Uterus (tissue), 4 donors: ENCODE measurements at places on chromosomes 1 and 21. TPM values are rescaled to one million over a fixed set of nuclear protein-coding genes. Genes with fewer than 3 reads are reported as not detected.

The PLA2G4A gene
- total RNA-seq, result 24.1 TPM

The OR2L5 gene
- not detected for total RNA-seq

The SMG5 gene
- total RNA-seq, result 8.8 TPM

The FCRLB gene
- total RNA-seq, result 0.52 TPM

The IGSF5 gene
- 1.0 TPM for total RNA-seq

GRCh38 chr1:104780470-104781078, 1030.9 kb downstream of the AMY1C start:
- no peak for DNase-seq

DNA sequence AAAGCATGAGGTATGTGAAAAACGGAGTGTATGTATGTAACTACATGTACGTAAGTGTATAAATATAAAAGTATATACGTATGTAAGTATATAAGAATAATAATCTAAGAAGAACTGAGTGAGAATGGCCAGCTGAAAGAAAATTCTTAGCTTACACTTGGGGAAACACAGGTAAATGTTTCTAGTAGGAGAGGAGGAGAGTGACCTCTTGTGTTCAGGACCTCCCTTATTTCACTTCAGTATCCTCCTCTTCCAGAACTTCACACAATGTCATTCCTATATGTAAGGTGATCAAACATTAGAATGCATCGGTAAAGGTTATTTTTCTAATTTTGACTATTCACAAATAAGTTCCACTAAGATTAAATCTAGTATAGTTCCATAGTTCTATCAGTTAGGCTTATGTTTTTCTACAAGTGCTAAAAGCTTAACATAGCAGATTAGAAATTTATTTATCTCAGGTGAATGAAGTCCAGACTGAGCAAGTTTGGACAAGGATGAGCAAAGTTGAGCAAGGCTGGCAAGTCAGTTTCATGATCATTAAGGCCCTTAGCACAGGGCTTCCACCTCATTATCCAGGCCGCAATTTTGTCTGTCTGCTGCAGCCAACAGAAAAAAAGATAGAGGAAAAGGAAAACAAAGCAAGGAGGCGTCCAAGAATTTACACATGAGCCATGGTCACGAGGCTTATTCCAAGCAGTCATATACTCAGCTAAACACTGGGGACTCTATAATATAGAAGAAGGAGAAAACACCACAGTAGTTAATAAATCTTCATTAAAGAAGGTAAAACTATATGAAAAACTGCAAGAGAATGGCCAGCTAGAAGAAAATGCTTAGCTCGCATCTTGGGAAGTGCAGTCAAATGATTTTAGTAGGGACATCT, 7.1 kb upstream of the MROH9 start:
- DNase-seq, result no peak

- no peak for DNase-seq
Observed at GRCh38 chr1:220710333-220710732, 20.2 kb downstream of the C1orf115 start.

GRCh38 chr1:116842654-116843053, 67.1 kb upstream of the PTGFRN start:
- no peak for DNase-seq

GRCh38 chr1:211571998-211572397, 7.0 kb downstream of the SLC30A1 start:
- no peak for DNase-seq

DNA sequence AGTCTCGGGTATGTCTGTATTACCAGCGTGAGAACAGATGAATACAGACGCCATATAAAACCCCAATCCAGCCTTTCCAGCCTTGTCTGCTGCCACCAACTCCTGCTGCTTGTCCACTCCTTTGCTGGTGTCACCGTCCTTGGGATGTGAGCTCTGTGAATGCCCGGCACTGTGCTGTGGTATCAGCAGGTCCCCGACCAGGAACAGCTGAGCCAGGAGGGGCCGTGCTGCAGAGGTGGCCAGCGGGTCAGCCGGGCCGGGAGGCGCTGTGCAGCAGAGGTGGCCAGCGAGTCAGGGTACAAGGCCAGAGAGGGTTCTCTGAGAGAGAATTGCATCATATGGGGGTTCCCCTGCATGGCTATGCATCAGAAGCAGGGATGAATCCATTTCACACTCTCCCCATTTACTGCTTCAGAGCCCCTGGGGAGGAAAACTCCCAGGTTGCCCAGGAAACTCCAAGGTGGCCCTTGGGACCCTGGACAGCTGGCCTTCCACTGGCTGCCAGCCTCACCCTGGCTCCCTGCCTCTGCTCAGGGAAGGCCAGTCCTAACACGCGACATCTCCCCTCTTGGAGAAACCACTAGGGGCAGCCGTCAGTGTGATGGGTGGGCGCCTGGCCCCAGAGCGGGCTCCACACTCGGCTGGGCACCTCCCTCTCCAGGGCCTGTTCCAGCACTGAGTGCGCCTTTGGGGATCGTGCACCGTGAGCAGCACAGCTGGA, 122.4 kb upstream of the COL6A1 start:
- DNase-seq, result no peak

- DNase-seq, result no peak
Observed at GRCh38 chr1:9402256-9402616, 109.5 kb downstream of the SPSB1 start.

- DNase-seq, result peak; percentile 91
Observed at GRCh38 chr1:201719812-201720521, 109.0 kb upstream of the IPO9 start.

GRCh38 chr1:172776071-172776470, 117.2 kb downstream of the FASLG start:
- DNase-seq, result no peak

GRCh38 chr1:6762060-6762459, 23.2 kb upstream of the CAMTA1 start:
- DNase-seq, result no peak

DNA sequence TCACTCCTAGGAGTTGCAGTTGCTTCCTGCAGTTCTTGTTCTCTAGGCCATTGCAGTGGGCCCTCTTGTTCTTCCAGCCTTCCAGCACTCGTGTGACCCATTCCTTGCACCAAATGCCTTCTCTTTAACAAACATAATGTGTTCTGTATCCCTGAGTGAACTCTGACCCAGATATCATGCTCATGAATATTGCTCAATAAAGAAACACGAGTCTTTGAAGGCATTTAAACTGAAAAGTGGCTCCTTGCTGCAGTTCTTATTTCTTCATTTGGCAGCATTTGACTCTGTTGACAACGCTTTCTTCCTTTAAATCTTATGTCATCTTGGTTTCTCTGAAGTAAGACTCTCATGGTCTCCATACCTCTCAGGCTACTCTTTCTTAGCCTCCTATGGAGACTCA, 100.7 kb upstream of the PDE4B start:
- no peak for DNase-seq

- no peak for DNase-seq
Observed at GRCh38 chr1:31617218-31617915, at the start of gene HCRTR1. TSS of gene HCRTR1 (plus strand) at chr1:31617689. CDS start at chr1:31619193, 1,504 bp downstream.

DNA sequence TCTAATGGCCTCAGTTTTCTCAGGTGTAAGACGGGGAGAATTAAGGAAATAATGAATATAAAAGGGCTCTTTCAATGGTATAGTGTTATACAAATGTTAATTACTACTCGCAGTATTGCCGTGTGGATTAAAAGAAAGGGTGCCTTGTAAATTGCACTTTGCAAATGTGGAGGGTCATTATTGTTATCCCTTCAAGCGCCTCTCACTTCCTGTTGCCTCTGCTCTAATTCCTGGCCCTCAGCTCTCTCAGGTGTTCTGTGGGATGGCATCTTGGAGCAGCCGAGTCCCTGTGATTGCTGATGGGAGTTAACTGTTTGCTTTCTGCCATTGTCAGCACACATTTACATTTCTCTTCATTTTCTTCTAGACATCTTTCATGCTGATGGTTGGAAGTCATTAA, 7.1 kb upstream of the S100A11 start:
- DNase-seq, result no peak

DNA sequence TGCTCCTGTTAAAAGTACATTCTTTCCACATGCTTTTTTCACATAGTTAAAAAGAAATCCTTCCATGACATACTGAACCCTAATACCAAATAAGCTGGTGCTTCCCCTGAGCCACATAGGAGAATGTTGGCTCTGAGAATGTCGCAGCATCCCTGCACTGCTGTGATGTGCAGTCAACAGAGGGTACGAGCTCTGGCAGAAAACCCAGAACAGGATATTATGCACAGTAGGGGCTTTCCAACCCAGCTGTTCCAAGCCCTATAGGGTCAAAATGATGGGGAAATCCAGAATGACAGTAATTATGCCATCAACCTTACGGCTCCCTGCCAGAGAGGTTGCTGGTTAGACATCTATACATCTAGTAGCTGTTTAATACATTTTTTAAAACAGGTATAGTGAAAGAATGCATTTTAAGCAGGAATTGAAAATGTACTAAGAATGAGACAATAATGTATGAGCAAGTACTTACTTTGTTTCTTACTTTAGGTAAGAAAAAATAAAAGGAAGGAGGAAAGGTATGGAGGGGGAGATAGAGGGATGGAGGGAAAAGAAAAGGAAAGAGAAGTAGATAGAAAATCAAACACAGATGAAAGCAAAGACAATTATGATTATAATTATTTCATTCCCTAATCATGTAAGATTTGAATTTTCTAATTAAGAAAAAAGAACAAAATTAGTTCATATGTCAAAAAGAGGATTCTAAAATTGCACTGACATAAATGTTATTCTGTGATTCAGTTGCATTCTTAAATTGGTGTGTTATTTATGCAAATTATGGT, 126.0 kb downstream of the NR5A2 start:
- DNase-seq, result no peak

DNA sequence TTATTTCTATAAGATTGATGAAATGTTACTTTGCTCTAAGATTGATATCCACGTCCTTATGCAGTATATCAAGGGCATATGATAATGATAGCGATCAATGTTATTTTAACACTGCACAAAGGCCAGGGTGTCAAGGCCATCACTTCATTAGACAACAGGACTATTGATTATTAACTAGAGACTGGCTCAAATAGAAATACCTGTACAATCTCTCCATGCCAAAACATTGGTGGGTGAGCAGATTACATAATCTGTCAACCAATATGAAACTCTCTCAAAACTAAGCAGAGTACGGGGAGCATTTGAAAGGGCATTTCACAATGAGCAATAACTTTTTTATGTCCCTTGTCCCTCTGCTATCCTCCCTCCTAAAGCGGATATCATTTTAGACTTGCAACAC, 566.5 kb upstream of the PKN2 start:
- DNase-seq, result no peak

DNA sequence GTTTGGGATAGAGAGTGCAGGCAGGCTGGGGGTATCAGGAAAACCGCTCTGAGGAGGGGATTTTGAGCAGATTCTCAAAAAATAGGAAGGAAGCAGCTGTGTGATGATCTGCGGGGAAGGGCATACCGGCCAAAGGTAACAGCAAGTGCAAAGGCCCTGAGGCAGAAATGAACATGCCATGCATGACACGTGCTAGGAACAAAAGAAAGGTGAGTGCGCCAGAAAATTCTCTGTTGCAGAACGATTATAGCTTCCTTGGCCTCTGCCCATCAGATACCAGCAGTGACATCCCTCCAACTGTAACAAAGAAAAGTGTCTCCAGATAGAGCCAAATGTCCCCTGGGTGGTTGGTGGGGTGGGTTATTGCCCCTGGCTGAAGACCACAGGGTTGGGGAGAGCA, 37.0 kb upstream of the FAM131C start:
- DNase-seq, result no peak
